ENCODE measurements at places on chromosomes 3 and 15. TPM values are rescaled to one million over a fixed set of nuclear protein-coding genes. Genes with fewer than 3 reads are reported as not detected.

The CD86 gene
- total RNA-seq = not detected

The NR2E3 gene
- total RNA-seq = not detected

The AMOTL2 gene
- total RNA-seq = 49.0 TPM

The RASGRP1 gene
- 0.58 TPM for total RNA-seq

The PARL gene
- 64.6 TPM for total RNA-seq

The SYNPR gene
- total RNA-seq = not detected

The DUT gene
- 114 TPM for total RNA-seq

The GOLGA6D gene
- total RNA-seq = not detected

The IL12A gene
- total RNA-seq = 1.1 TPM

The KBTBD13 gene
- total RNA-seq = not detected

The RTP1 gene
- total RNA-seq = not detected

The CCK gene
- total RNA-seq = 1.1 TPM

The PATL2 gene
- 0.10 TPM for total RNA-seq

The TNFAIP8L3 gene
- 29.1 TPM for total RNA-seq

The OR4F6 gene
- total RNA-seq = not detected

The TTBK2 gene
- 2.1 TPM for total RNA-seq

The CERS3 gene
- total RNA-seq = not detected

The KNG1 gene
- total RNA-seq = not detected

The P3H2 gene
- 24.9 TPM for total RNA-seq

The ZMYND10 gene
- 1.2 TPM for total RNA-seq

The PLXNA1 gene
- total RNA-seq = 22.1 TPM

The LYZL4 gene
- total RNA-seq = not detected

The SPATA12 gene
- 0.44 TPM for total RNA-seq

The SKIC8 gene
- total RNA-seq = 77.4 TPM

The CPNE9 gene
- total RNA-seq = 0.15 TPM

The MASP1 gene
- not detected for total RNA-seq

The ANAPC13 gene
- 47.6 TPM for total RNA-seq

The P2RY14 gene
- total RNA-seq = not detected

The KLHL6 gene
- total RNA-seq = not detected

The GPR62 gene
- not detected for total RNA-seq

The GPX1 gene
- total RNA-seq = 292 TPM

The GOLGA6L7 gene
- not detected for total RNA-seq

The TRPM1 gene
- not detected for total RNA-seq

The EOMES gene
- 0.64 TPM for total RNA-seq

The PLSCR1 gene
- 43.0 TPM for total RNA-seq

The ROPN1 gene
- not detected for total RNA-seq

The CYP1A1 gene
- total RNA-seq = 1.7 TPM

The AP3B2 gene
- 0.77 TPM for total RNA-seq

The MNS1 gene
- total RNA-seq = 3.0 TPM

The CA12 gene
- total RNA-seq = 211 TPM

The OXSM gene
- 17.7 TPM for total RNA-seq

The CASR gene
- total RNA-seq = not detected

The CEP19 gene
- 2.7 TPM for total RNA-seq

The PLSCR2 gene
- not detected for total RNA-seq

The CLEC3B gene
- not detected for total RNA-seq

The PLOD2 gene
- total RNA-seq = 111 TPM

The IL17RC gene
- 29.5 TPM for total RNA-seq

The TGM5 gene
- not detected for total RNA-seq

The ATP8B4 gene
- total RNA-seq = 0.63 TPM

The ATRIP gene
- 8.0 TPM for total RNA-seq

The REC114 gene
- not detected for total RNA-seq

The TMC3 gene
- total RNA-seq = not detected

The HTR3E gene
- total RNA-seq = not detected

The RBMS3 gene
- total RNA-seq = 0.86 TPM

The ACKR2 gene
- not detected for total RNA-seq

The CFAP44 gene
- 2.0 TPM for total RNA-seq

Data from A549 treated with GW870086 at 1 μM for 4 hours (cell line).